ENCODE measurements at places on chromosomes 4 and X.
A peak's percentile ranks its signal among the peaks of the same experiment; 100 is the strongest.

DNA sequence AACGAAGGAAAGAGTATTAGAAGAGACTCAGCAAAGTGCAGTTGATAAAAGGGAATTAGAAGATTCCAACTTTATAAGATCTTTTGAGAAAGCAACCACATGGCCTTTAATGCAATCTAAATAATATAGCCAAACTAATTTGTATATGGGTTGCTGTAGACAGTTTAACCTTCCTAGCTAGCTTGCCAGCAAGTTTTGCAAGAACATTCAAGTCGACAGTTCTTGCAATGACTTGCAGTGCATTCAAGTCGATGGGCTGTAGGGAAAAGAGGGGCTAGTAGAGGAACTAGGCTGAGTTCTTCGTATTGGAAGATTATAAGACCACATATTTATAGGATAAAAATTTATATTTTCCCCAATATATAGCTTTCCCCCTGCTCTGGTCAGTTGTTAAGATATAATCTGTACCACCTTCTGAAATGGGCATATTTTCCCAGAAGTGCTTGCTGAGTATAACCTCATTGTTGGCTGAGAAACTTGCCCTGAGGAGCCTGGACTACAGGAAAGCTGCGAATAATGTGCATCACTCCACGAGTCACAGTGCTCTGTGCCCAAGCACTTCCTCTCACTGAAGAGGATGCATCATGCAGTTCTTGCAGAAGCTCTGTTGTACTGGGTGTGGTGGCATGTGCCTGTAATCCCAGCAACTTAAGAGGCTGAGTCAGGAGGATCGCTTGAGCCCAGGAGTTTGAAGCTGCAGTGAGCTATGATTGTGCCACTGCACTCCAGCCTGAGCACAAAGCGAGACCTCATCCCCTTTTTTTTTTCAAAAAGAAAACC, 56.7 kb downstream of the DOCK11 start:
- no peak for DNase-seq

GRCh38 chr4:10245751-10246150, 129.2 kb upstream of the WDR1 start:
- DNase-seq = no peak

DNA sequence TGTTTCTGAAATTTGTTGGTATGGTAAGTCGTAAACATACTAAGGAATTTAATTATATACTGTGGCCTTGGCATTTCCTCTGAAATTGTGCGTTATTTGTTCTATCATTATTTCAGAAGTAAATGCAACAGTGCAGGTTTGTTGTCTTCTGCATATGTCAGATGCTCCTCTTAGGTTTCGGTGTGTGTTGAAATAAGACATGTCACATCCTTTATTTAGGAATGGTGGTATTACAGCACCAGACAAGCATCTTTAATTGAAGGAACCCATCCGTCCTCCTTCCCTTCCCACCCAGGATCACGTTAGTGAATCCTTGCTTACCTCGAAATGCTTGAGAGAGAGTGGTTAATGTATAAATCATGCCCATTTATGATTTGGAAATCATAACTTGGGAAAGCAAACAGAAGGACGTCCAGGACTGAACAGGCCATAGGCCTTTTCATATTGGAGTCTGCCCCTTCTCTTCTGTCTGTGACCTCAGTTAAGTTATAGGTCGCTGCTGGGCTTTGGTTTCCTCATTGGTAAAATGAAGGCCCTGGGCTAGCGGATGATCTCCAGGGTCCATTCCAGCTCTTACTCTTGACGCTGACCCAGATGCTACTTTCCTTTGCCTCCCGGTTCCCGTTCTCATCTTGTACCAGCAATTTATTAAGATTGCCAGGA, 134.1 kb downstream of the KLHL8 start:
- DNase-seq = no peak

DNA sequence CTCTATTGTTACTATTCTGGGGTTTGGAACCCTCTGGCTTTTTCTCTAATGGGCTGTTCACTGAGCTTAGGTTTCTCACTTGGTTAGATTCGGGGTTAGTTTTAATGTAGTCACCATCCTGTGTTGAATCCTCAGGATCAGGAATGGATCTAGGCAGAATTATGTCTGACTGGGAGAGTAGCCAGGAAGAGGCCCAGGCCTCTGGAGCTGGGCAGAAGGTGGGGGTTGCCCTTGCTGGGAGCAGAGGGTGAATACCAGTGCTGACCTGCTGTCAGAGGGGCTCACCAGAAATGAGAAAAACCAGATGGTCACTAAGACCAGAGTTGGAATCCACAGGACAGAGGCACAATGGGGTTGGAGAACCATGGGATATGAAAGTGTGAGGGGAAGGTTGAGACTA, 126.6 kb upstream of the SLC4A4 start:
- DNase-seq = no peak

DNA sequence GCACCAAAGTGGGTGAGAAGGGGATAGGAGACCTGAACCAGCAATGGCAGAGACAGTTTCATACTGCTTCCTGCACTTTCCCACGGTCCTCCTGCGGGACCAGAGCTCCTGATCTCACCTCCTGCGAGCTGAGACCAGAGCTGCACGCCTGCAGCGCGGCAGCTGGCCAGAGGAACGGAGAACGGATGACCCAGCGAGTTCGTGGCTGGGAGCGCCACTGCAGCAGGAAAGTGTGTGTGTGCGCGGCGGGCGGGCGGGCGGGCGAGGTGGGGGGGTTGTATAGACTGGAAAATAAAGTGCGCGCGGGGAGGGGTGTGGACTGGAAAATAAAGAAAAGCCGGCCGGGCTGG, 16.5 kb downstream of the MCF2 start:
- DNase-seq = peak; percentile 15

- DNase-seq = peak; percentile 64
Observed at GRCh38 chrX:133640161-133641015, 225.1 kb upstream of the GPC4 start.

- DNase-seq = peak; percentile 84
Observed at GRCh38 chr4:123976285-123976684, 579.7 kb downstream of the SPRY1 start.

DNA sequence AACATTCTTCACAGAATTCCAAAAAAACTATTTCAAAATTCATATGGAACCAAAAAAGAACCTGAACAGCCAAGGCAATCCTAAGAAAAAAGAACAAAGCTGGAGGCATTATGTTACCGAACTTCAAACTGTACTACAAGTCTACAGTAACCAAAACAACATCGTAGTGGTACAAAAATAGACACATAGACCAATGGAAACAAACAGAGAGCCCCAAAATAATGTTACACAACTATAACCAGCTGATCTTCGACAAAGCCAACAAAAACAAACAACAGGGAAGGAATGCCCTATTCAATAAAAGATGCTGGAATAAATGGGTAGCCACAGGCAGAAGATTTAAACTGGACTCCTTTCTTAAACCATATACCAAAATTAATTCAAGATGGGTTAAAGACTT, 1189.6 kb downstream of the PCDH18 start:
- DNase-seq = no peak

- no peak for DNase-seq
Observed at GRCh38 chrX:118225711-118226428, 109.3 kb upstream of the KLHL13 start.

DNA sequence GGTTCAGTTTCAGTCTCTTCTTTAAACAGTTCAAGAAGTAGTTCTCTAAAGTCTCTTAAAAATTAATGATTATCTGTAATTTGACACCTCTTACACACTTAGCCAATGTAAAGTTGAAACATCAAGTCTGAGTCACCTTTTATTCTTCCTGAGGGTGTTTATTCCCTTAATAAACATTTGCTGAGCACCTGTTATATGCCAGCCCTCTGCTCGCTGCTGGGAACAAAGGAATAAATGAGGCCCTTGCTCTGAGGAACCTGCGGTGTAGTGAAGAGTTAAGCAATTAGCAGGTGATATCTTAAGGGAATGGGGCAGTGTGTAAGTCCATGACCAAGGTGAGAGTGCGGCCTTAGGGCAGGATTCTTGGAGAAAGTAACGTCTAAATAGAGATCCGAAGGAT, 5.2 kb upstream of the NDNF start:
- no peak for DNase-seq

DNA sequence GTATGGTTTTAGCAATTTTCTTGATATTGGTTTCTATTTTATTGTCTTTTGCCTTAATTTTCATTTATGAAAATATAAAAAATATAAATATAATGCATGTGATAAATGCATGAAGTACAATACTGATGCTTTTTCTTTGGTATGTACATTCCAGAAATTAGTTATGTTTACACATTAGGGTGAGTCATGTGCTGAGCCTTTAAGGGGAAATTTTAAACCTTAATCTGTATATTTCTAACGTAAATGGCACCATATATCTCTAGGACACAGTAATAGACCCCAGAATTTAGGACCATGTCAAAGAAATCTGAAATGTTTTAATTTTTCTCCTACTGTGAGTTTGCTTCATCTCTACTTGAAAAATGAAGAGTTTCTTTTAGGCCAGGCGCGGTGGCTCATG, 117.8 kb upstream of the SPRY1 start:
- no peak for DNase-seq

All from eye (tissue), 1 donor.